ENCODE measurements at places on chromosomes 16 and 17.

DNA sequence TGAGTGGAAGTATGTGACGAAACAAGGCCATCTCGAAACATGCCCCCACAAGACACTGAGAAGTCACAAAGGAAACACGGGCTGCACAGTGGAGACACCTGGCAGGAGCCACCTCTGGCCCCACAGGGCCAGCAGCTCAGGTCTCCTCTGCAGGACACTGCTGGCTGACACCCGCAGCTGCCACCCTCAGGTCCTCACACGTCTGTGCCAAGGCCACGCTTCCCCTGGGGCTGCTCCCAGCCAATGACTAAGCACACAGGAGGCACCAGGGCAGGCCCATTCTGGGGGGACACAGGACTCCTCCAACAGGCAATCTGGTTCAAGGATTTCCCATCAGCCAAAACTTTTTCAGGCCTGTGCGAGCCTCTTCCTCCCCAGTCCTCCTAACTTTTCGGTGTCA, 36.4 kb downstream of the MBTPS1 start:
- no peak for DNase-seq

GRCh38 chr16:11326084-11326736, 19.0 kb upstream of the RMI2 start:
- DNase-seq = no peak

GRCh38 chr17:82059272-82060000, 6.2 kb downstream of the DUS1L start:
- no peak for DNase-seq

- no peak for DNase-seq
These were observed at the start of gene CNTNAP1 for GRCh38 chr17:42681976-42682721. CNTNAP1 (plus strand) TSS chr17:42682531; CDS start chr17:42682830, 299 bp downstream.

DNA sequence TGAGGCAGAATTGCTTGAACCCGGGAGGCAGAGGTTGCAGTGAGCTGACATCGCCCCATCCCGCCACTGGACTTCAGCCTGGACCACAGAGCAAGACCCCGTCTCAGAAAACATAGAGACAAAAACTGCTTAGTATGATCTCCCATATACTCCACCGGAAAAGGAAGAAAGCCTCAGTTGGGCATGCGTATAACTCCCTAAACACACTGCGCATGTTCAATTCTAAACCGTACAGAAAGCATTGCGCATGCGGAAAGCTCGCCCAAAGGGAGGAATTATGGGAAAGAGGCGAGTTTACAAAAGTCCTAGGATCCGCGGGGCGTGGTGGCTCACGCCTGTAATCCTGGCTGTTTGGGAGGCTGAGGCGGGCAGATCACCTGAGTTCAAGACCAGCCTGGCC, 312.7 kb upstream of the ERCC4 start:
- no peak for DNase-seq

GRCh38 chr17:12459736-12460135, 206.0 kb upstream of the MYOCD start:
- DNase-seq = no peak

- DNase-seq = no peak
These were observed 24.0 kb downstream of the MEOX1 start for GRCh38 chr17:43637563-43638323.

All from vagina (tissue), 2 donors.